Activated T-cell treated with anti-CD3 and anti-CD28 coated beads, Interleukin-2, amount 50 U/mL, for 72 hours (primary cell): ENCODE measurements at places on chromosomes 4 and X.

DNA sequence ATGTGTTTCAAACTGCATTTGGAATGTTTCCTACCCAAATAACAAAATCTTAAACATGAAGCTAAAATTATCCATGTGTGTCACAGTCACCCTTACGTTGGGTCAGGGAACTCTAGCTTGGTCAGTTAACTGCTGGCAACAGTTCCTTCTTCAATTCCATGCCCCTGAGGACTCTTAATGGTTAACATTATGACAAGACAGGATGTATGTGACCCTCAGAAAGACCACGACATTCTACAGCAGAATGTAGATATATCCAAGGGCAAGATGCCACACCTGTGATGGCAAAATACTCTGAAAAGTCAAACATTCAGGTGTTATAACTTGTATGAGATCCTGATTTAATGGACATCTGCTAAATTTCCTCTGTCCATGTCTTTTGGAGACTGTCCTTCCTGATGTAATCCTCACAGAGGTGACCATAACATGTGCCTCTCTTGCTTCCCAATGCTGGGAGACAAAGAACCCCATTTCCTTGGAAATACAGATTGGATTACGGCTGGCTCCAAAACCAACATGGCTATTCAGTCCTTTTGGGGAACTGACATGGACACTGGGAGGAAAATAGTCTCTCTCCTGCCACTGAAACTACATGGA, 39.1 kb downstream of the YTHDC1 start:
- no peak for DNase-seq

DNA sequence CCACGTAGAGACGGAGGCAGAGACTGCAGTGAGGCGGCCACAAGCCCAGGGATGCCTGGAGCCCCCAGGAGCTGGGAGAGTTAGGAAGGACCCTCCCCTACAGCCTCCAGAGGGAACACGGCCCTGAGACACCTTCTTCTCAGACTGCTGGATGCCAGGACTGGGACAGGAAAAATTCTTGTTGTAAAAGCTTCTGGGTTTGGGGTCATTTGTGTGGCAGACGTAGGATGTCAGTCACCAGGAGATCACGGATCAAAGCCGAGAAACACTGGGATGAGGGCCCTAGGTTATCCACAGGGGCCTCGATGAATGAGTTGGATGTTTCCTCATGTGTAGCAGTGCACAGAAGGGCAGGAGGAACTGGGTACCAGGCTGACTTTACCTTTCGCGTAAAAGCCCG, 163.7 kb downstream of the SHOX start:
- DNase-seq = no peak

DNA sequence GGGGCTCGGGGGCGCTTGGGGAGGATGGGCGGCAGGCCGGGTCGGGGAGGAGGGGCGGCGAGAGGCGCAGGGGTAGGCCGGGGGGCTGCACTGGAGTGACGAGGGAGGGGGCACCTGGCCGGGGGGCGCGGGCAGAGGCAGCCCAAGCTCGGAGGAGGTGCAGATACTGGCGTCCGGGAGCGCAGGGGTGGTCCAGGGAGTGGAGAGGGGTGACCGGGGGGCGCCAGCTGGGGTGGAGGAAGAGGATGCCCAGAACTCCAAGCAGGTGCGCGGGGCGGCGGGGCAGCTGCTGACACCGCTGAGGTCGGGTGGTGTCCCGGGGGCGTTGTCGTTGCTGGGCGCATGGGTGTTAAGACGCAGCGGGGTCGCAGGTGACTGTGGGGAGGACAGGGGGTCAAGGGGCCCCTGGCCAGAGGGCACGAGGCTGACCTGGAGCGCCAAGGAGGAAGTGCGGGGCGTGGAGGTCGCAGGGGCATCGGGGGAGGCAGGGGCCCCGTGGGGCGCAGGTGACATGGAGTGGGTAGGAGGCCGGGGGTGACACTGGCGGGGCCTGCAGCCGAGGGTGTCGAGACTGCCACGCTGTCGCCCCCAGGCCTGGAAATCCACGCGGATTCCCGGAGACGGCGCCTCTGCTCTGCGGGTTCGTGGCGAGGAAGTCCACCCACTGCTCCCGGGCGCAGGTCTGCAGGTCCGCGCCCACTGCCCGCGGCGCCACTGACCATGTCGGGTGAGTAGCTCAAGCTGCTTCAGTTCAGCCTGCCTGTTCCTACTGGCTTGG, 928 bp downstream of the GYG2 start:
- no peak for DNase-seq

- no peak for DNase-seq
These were observed 126.5 kb upstream of the INTU start for GRCh38 chr4:127506283-127506682.

DNA sequence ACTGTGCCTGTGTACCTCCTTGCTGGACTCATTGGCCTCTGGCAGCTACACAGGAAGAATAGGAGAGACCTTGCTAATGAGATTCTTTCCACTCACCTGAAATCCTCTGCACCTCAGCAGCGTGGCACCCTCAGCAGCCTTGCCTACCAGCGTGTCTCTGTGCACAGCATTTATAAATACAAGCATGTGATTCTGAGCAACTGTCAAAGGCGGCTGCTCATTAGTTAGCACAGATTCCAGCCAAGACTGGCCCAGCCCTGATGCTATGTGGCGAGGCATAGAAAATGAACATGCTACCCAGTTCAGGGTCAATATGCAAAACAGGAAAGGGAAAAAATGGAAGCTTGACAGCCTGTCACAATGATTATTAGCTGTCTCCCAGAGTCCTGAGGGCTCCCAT, 298.0 kb downstream of the C4orf33 start:
- no peak for DNase-seq

DNA sequence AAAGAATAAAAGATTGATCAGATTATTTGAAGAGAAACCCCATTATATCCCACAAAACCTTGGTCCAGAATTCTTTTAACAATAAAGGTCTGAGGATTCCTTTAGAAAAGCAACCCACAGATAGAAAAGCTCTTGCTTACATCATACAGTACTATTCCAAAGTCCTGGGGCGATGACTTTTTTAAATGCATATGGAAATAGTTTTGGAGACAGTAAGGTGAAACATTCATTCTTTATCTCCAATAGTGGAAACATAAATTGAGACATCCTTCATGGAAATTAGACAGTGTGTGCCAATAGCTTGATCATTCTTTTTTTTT, 85.7 kb upstream of the UCP1 start:
- no peak for DNase-seq

DNA sequence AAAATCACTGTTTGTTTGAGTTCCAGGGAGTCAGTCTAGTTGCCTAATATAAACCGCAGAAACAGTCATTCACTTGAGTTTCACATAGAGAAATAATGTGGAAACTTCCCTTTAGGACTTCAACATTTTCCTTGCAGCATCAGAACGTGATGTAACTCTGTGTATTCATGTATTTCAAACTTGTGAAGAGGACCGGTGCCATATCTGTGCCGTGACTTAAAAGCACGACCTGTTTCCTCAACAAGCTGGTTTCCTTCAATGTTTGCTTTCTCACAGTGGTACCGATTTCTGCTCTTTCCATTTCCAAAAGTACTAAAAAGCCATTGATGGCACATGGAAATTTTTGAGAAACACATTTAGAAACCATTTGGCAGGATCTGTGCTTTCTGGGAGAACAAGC, 166.6 kb upstream of the RAPGEF2 start:
- no peak for DNase-seq

DNA sequence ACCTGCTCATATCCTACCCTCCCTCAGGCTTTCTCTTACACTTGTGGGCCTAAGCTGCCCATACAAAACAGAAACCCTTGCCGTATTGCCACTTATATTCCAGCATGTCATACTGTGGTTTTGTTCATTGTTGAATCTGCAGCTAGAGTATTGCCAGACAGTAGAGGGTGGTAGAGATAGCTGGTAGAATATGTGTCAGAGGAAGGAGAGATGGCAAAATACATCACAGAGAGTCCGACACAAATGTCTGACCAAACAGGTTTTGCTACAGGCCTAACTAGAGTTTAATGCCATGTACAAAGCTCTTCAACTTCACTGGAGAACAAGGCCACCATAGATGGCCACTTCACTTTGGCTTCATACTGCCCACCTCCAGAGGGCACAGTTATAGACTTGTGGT, 160.1 kb downstream of the EFHC2 start:
- no peak for DNase-seq

DNA sequence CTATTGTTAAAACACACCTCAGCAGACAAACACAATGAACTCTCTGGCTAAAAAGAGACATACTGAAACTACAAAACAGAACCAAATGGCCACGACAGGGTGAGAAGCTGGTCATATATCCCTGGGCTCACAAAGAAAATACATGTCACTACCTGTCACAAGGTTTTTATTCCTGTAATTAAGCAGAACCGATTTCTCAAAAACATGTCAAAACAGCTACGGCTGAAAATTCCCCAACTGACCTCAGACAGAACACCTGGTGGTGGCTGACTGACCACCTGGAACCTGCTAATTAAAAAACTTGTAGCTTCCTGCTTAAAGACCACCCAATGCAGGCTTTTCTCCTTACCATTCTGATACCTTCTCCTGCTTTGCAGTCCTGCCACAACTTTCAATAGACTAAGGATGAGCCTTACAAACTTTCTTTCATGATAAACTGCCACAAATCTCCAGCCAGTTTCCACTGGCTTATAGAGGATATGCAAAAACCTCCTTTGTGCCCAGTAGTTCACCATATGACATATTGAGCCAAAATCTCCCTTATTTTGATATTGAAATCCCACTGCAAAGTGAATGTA, 571.9 kb downstream of the SPOCK3 start:
- DNase-seq = no peak

- no peak for DNase-seq
These were observed 206.3 kb downstream of the SLC7A11 start for GRCh38 chr4:138035781-138036258.

DNA sequence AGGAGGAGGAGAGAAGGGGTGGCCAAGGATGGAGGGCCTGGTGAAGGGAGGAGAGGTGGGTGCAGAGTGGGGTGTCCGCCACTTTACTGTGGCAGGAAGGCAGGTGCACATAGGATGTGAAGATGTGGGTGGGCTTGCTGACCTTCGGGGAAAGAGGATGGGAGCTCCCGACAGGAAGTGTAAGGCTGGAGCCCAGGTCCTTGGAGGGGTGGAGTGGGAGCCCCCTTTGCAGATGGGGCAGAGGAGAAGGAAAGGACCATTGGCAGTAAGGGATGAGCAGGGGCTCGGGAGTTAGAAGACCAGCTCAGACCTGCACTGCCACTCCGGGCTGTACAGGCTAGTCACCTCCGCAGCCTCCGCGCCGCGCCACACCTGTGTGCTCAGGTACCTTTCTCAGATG, 89.5 kb downstream of the EVC start:
- no peak for DNase-seq

- no peak for DNase-seq
These were observed 1282.2 kb downstream of the ADGRL3 start for GRCh38 chr4:62482355-62482754.

GRCh38 chr4:112378858-112379257, 81.7 kb downstream of the ALPK1 start:
- DNase-seq = no peak

DNA sequence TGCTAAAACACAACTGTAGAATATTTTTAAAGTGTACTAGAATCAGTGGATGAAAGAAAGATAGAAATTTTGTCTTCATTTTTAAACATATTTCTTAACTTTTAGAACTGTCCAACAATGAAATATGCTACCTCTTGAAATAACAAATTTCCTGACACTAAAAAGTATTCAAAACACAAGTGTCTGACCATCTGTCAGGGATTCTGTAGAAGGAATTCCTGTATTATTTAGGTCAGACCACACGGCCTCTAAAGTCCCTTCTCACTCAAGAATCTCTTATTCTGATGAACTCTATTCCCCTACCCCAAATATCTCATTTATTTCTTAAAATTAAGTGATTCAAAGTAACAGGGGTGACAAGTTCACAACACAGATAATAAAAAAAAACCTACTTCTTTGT, 99.1 kb downstream of the MAML3 start:
- DNase-seq = no peak

GRCh38 chrX:140034916-140035315, 69.6 kb upstream of the CXorf66 start:
- DNase-seq = no peak

- DNase-seq = no peak
These were observed 423.7 kb downstream of the PDGFC start for GRCh38 chr4:156547891-156548290.

DNA sequence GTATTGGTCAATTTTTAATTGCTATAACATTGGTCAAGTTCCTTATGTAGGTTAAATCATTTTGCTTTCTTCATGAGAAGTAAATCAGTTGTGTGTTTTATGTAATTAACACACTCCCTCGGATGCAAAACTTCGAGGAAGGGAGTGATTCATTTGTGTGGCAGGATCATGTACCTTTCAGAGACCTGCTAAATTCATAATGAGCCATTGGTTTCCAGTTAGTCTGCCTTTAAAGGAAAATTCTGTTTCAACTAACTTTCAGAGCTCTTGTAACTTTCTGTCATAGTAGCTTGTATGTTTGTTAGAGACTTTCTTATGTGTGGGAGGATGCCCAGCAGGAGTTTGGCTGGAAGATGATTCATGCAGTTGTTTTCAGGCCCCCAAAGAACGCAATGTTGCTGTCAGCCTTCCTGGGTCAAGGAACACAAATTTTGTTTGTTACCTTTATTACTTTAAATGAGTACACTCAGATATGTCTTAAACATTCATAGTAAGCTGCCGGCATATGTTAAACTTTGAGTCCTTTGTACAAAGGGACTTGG, 72.1 kb downstream of the GPR101 start:
- no peak for DNase-seq

DNA sequence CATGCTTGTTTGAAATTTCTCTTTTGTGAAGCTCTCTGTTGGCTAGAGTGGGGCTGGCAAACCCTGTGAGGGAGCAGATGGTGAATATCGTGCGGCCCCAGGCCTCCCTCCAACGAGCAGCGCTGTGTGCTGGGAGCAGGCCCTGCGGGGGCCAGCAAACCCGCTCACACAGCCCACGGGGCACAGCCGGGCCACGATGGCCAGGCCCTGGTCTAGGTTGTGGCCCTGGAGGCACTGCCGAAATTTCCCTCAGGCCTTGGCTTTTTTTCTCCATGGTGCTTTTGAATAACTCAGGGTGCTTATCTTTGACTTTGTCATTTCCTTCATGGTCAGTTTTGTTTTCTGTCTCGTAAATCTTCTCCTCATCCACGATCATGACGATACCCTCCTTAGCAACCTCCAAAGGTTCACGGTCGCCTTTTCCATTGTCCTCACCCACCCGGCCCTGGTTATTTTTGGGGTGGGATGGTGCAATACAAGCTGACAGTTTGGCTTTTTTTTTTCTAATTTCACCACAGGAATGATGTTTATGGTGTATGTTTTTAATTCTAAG, 20.7 kb downstream of the PCGF3 start:
- DNase-seq = no peak

GRCh38 chr4:137610960-137611359, 78.7 kb upstream of the PCDH18 start:
- DNase-seq = no peak

GRCh38 chr4:2963966-2964471, 648 bp downstream of the GRK4 start:
- no peak for DNase-seq

GRCh38 chr4:108036213-108036612, 46.5 kb downstream of the HADH start:
- DNase-seq = peak; percentile 87

GRCh38 chrX:103536732-103537131, 17.4 kb upstream of the RAB40A start:
- DNase-seq = no peak

DNA sequence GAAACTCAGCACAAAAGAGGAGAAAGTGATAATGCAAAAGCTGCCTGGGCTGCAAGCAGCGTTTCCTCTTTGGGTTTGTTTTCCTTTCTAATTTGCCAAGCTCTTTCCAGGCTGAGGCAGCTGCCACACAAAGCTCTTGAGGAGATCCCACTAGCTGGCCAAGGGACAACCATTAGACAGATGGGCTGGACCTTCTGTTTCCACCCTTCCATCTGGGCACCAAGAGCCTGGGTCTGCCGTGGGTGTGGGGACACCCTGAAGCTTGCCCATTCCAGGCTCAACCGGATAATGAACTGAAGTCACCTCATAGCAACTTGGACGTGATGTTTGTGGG, 194.6 kb upstream of the C1QTNF7 start:
- DNase-seq = peak; percentile 4
